SHP77 treated with DMSO at 0.1 percent for 48 hours (cell line): ENCODE measurements at places on chromosomes 2 and 18.

- DNase-seq: no peak
These were observed 524.6 kb upstream of the ZEB2 start for GRCh38 chr2:145044491-145044890.

DNA sequence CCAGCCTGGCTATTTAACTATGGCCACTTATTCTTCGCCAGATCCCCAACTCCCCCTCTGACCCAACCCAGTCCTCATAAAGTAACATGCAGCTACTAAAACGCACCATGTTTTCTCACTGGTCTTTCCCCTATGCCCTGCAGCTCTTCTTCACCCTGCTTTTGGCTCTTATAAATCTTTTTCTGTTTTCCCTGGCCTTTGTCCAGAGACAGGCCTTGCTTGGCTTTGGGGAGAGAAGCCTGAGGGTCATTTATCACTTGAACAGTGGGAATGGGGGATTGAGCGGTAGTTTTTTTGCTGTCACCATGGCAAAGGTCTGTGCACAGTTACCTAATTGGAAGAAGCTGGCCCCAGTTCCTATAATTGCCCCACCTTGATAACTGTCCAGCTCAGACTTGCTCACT lies 202.9 kb upstream of the NT5C1B start:
- DNase-seq: no peak

DNA sequence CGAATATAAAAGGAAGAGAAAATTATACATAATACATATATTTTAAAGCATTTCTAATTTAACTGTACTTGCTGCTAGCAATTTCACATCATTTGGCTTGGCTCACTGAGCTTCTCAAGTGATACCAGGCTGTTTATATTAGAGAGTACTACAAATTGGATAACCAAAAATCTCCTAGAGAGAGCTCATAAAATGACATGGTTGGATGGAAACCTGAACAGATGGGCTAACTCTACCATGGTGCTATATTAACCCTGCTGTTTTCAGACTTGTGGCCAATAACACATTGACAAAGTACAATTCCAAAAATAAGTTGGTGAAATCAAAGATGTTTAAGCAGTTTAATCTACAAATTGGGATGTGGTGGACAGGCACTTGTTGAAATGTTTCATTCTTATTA lies 364.4 kb upstream of the GCFC2 start:
- DNase-seq: no peak

DNA sequence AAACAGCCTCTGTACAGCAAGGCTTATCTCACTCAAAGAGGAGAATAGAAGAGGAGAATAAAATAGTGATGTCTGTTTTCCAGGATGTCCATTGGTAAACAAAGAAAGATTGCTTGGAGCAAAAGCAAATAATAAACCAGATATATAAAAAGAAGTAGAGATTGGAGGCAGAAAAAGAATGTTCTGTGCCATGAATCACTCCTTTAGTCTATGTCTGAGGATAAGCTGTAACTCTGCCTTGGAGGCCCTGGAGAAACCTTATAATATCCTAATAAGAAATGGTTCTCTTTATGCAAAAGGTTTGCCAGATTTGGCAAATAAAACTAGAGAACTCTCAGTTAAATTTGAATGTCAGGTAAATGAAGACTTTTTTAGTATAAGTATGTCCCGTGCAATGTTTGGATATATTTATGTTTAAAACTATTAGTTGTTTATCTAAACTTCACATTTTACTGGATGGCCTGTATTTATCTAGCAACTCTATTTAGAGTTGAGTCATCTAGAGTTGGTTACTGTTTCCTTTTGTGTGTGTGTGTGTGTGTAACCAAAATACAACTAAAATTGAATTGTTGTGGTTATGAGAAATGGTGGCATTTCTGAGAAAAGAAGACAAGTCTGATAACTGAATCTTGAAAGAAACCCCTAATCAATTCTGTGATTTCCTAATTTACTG lies 510.3 kb upstream of the SETBP1 start:
- no peak for DNase-seq

GRCh38 chr18:49094136-49094535 lies 143.4 kb upstream of the SMAD7 start:
- no peak for DNase-seq
